MG63 (cell line): ENCODE measurements at places on chromosomes 2 and 18.

GRCh38 chr2:133660510-133660909 is 92.2 kb upstream of the NCKAP5 start:
- no peak for DNase-seq

- no peak for DNase-seq
Observed at GRCh38 chr2:136251885-136252585, 134.1 kb upstream of the CXCR4 start.

GRCh38 chr18:3245185-3245564 is 2.4 kb upstream of the MYL12A start:
- no peak for DNase-seq

GRCh38 chr2:74010087-74010541 is 25.4 kb downstream of the TET3 start:
- DNase-seq, result no peak

DNA sequence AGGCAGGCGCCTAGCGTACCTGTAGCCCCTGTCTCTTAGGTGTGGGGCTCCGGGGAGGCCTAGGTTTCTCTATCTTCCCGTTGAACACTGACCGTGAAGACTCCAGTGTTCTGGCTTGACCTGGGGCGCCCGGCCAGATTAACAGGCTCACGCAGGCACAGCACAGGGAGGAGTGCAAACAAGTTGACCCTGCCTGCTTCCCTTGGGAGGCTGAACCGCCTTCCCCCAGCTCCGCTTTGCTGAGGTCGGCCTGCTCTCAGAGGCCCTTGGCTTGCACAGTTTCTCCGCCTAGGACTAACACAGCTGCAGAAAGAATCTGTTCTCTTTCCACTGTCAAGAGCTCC is 567 bp downstream of the PCYOX1 start:
- DNase-seq, result peak; percentile 52

GRCh38 chr2:33230195-33230594 is 246.3 kb upstream of the RASGRP3 start:
- no peak for DNase-seq

DNA sequence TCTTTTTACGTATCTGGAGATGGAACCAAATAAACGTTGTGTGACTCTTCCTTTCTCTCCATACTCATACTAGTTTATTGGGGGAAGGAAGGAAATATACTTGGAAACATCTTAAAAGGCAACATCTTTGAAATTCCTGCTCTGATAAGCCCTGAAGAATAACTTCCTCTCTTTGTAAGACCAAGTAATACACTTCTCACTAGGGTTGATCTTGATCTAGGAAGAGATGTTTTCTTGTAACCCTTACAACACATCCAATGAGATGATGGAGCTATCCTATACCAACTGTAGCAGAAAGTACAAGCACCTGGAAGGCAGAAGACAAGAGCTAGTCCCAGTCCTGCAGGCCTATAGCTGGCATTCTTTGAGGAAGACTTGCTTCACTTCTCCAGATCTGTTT is 2.0 kb downstream of the ANKRD44 start:
- no peak for DNase-seq

DNA sequence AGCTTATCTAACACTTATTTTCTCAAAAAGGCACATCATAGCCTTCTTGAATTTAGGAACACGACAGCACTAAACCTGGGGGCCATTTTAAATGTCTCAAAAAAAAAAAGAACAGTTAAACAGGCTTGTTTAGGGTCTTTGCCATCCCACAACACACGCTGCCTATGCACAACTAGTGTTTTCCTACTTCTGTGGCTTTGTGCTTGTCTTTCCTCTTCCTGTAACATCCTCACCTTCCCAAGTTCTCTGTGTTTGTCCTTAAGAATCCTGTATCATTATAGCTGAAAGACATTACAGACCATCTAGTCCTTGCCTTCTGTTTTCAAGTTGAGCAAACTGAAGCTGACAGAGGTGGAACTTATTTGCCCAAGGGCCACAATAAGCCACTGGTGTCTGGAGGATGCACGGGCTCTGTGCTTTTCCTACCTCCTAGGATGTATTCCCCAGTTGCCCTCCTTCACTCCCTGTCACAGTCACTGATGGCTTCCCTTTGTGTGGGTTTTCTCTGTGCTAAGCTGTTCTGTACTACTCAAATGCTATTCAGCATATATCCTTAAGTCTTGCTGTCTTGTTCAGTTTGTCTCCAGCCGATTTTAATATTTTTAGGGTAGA is 22.6 kb downstream of the SNRPD1 start:
- DNase-seq, result no peak

GRCh38 chr2:15646661-15647060 is 55.0 kb downstream of the DDX1 start:
- no peak for DNase-seq

- DNase-seq, result no peak
Observed at GRCh38 chr2:111706481-111707001, 177.5 kb downstream of the ANAPC1 start.

GRCh38 chr2:101329026-101329425 is 20.5 kb upstream of the RNF149 start:
- DNase-seq, result no peak

DNA sequence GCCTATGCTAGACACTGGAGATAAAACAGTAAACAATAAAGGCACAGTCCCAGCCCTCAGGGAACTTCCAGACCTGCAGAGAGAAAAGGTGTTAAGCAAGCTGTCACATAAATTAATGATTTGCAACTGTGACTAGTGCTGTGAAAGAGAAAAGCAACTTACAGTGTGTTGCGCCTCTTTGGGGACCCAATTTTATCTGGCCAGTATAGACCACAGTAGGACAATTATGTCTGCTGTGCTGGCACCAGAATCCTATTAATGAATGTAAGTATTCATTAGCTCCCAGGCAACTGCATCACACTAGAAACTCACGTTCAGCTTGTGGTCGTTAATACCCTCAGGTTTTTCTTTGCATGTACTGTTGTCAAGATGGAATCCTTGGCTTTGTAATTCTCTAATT is 55.3 kb upstream of the CHST9 start:
- no peak for DNase-seq

DNA sequence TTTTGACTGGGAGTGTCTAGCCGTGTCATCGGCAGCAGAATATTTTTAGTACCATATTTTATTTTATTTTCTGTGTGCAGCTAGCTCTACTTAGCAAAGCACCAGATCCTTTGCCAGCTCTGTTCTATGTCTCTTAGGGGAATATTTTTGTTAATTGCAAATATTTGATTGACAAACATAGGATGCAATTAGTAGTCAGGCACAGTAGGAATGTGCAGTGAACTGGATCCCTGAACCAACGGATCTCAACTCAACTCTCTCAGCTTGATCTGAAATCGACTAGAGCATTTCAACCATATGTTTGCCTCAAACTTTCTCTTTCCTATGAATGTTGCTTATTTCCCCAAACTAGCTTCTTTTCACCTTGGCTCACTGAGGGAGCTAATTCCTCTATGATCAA is 998.0 kb upstream of the FANCL start:
- DNase-seq, result no peak

GRCh38 chr2:152062125-152063091 is 36.4 kb downstream of the CACNB4 start:
- DNase-seq, result peak; percentile 80

- no peak for DNase-seq
Observed at GRCh38 chr2:26679867-26680266, 12.7 kb upstream of the KCNK3 start.

- no peak for DNase-seq
Observed at GRCh38 chr2:237732070-237732469, 66.5 kb upstream of the RBM44 start.

DNA sequence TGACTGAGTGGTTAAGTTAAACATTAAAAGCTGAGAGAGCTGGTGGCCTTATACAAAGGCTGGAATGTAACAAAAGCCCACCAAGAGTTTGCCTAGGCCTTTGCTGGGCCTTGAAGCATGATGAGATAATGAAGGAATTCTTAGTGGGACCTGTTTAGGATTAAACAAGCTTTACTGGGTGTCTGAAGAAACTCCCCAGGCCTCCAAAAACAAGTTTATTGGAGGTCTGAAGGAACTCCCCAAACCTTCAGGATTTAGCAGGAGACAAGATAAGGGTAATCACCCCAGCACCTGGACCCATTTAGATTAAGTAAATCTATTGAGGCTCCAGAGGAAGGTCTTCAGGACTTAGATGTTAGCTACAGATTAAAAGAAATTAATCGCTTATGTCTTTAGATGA is 18.7 kb downstream of the PCARE start:
- DNase-seq, result no peak

DNA sequence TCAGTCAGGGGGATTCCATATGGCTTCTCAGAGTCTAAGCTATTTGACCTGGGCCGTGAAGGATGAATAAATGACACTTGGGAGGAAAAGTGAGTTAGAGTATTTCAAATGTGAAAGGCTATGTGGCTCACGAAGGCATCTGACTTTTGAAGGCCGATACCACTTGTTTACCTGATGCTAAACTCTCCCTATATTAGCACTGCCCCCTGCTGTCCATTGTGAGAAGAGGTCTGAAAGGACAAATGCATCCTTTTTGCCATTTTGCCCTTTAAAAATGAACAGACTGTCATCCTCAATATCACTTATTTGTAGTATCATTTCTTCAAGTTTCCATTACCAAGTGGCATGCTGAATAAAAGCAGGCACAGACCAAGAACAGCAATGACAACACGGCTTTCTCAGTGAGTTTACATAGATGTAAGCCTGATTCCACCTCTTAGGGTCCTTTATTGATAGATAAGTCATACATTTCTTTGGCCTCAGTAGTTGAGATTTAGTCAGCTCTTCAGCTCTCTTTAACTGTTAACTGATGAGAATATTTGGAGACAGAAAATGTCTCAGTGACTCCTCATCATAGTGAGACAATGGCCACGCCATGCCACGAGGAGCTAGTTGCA is 40.1 kb downstream of the DOCK10 start:
- peak; percentile 24 for DNase-seq

DNA sequence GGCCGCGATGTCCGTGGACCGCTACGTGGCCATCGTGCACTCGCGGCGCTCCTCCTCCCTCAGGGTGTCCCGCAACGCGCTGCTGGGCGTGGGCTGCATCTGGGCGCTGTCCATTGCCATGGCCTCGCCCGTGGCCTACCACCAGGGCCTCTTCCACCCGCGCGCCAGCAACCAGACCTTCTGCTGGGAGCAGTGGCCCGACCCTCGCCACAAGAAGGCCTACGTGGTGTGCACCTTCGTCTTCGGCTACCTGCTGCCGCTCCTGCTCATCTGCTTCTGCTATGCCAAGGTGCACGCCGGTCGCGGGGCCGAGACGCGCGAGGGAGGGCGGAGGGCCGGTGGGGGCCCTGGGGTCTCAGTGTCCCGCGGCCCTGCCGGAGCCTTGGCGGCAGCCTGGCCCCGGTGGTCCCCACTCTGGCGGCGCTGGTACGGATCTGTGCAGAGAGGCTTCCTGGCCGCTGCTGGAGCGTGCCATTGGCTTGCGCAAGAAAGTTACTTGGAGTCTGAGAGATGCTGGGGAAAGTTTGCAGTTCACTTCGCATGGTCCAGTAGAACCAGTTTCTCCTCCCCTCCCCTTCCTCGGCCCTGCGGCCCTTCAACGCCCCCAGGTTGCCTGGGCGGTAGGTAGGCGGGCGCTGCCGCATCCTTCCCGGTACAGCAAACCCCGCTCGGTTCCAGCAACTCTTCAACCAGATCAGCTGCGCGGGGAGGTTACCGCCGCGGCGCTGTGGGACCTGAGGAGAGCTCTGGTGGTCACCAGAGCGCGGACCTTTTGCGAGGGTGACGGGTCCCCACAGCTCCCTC is 1.5 kb downstream of the GALR1 start:
- no peak for DNase-seq

DNA sequence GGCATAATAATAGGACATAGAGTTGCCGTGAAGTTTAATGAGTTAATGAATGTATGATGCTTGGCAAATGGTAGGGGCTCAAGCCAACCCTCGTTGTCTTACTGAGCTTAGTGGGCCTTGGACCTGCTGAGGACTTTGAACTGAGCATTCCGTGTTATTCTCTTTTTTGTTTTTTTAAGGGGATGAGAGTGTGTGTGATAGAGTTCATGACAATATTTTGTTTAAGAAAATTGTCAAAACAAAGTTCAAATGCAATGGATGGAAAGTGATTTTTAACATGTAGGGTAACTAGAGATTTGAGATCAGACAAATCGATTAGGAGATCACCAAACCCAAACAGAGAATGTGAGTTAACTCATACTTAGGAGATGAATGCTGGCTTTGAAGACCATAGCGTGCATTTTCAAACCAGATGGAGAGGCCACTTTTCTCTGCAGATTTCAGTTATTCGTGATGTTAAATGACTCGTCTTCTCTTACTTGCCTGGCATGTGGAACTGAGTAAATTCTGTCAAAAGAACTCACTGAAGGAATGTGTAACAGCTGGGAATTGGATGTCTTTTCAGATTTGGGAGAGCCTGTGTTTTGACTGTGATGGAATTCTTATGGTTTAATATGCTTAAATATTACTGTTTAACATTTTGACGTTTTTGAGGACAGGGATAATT is 88.7 kb downstream of the NEDD4L start:
- no peak for DNase-seq

DNA sequence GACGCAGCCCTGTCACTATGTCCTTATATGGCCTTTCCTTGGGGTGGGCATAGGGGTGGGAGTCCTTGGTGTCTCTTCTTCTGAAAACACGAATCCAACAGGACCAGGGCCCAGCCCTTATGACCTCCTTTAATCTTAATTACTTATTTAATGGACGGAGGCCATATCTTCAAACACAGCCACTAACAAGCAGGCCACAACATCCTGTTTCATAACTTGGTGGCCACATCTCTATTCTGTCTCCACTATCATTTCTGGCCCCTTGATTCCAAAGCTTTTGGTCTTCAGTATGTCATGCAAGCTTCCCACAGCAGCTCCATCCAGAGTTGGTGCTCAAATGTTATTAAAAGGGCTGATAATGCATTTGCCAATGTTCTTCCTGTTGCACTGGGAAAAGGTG is 287.3 kb upstream of the SMIM21 start:
- DNase-seq, result no peak

- no peak for DNase-seq
Observed at GRCh38 chr2:113876503-113877387, 13.1 kb upstream of the ACTR3 start.

GRCh38 chr2:10787176-10787968 is 25.2 kb downstream of the PDIA6 start:
- DNase-seq, result no peak

DNA sequence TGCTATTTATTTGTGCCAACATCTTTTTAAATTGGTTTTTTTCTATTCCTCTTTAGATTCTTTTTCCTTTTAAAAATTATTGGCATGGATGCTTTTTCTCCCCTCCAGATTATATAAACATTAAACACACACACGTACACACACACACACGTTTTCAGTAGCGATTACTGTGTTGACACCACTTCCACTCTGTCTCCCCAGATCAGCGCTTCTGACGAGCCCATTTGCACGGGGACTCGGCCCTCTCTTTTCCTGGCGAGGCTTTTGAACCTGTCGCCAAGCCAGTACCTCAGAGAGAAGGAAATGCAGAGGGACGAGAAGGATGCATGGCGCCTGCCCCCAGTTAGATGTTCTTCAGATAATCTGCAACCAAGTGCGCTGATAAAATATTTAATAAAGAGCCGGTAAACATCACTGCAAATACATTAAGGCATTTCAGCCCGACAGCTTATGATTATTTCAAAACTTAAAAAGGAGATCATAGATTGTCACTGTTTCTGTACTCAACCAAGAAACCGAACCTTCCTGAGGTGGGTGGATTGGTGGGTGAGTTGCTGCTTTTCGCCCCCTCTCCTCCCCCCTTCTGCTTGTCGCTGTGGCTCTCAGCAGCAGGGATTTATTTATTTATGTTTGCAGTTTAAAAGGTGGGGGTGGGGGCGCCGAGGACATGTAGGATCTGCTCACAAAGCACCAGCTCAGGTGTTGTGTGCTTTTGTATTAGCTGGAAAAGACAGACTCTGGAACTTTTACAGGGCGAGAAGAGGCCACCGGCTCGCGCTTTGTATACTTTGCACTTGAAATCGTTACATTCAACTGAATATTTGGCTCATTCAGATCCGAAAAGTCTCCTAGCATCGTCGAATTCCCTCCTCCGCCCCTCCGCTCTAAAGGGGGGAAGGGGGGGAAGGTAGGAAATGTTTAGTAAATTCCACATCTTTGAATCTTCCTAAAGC is 787 bp upstream of the TBR1 start:
- no peak for DNase-seq
